ENCODE measurements at places on chromosomes 6 and 20.

DNA sequence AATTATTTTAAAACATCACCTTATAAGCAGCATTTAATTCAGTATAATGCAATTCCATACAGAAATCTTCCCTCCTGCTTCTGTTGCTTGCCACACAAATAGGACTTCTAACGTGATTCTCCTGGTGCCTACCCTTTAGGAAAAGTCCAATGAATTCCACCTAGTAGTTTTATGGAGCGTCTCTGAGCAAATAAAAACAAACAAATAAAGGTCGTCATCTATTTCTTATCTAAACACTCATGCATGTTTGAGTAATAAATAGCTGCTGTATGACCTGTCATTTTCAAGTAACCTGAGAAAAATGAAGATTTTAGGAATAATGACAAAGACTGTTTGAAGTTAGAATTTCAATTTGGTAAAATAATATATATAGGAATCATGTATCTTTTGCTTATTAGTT lies 102.7 kb downstream of the BMP5 start:
- DNase-seq = no peak

- DNase-seq = no peak
Observed at GRCh38 chr6:53461696-53462095, 83.2 kb downstream of the GCLC start.

- DNase-seq = no peak
Observed at GRCh38 chr20:63808145-63808724, 22.8 kb downstream of the ZBTB46 start.

DNA sequence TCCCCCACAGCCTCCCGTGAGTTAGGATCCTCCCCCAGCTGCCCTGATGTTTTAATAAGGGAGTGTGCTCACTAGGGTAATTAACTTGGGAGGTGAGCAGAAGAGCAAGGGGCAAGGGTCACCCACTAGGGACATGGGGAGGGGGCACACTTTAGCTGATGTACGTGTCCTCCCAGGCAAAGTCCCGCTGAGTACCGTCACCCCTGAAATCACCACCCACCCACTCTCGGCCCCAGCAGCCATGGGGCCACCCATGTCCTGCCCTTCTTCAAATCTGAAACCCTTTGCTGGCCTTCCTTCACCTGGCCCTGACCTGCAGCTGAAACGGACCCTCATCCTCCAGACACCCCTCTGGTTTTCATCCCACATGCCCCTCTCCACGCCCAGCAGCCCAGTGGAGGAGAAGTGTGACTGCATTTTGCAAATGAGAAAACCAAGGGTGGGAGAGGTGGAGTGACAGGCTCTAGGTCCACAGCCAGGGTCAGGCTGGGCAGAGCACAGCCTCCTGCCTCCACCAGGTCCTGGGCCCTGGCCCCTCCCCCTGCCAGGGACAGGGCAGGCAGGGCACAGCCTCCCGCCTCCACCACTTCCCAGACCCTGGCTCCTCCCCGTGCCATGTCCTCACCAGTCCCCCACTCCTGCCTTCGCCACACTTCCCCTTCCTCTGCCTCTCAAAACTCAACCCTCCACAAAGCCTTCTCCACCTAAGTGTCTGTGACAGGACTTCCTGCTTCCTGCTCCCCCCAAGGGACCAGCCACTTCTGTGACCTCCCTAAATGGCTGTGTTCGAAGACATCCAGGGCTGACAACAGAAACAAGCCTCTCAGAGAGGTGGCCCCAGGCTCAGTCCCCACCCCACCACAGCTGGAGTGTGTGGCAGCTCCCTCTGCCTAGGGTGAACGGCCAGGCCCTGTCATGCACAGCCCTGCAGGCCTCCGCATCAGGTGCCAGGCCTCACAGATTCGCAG lies 15.1 kb downstream of the ACSS1 start:
- no peak for DNase-seq

GRCh38 chr6:136927292-136927691 lies 5.2 kb downstream of the SLC35D3 start:
- no peak for DNase-seq

Data from AG09319 (cell line).